ENCODE measurements at places on chromosomes 1 and 21. TPM values are rescaled to one million over a fixed set of nuclear protein-coding genes. Genes with fewer than 3 reads are reported as not detected.

The TENT5C gene
- 0.08 TPM for total RNA-seq

The SPATA45 gene
- not detected for total RNA-seq

The LAD1 gene
- total RNA-seq, result 0.48 TPM

The GJA9 gene
- not detected for total RNA-seq

The C1QB gene
- total RNA-seq, result not detected

The CDK18 gene
- total RNA-seq, result 5.9 TPM

The DAB1 gene
- not detected for total RNA-seq

The GBP7 gene
- total RNA-seq, result not detected

The TEKT2 gene
- total RNA-seq, result not detected

The THEM5 gene
- not detected for total RNA-seq

The NPHS2 gene
- not detected for total RNA-seq

The PCP4L1 gene
- not detected for total RNA-seq

Data from epithelial cell of alveolus of lung (primary cell).